ENCODE measurements at places on chromosomes 4 and X.

DNA sequence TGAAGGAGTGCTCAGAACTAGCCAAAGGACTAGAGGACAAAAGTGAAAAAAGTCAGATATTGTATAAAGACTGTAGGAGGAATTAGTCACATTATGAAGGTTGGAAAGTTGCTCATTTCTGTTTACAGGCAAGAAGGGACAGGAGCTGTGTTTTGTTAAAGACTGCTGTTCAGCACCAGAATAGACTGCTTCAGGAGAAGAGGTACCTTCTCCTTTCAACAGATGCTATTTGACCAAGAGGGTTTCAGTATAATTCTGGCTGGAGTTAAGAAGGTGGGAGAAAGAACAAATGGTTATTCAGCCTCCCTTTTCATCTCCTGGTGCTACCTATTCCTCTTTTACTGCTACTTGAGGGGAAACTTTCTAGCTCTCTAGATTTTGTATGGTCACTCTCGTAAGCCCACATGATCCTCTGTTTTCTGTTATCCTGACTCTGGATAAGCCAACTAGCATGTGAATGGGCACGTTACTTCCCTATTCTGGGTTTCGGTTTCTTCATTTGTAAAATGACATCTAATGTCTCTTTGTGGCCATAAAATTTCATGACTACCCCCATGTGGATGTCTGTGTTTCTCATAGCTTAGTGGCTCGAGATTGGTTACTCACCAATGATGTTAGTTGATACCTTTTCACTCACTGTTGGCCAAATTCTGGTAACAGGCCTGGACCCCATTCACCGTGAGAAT is 68.9 kb downstream of the SH2D1A start:
- DNase-seq: no peak

DNA sequence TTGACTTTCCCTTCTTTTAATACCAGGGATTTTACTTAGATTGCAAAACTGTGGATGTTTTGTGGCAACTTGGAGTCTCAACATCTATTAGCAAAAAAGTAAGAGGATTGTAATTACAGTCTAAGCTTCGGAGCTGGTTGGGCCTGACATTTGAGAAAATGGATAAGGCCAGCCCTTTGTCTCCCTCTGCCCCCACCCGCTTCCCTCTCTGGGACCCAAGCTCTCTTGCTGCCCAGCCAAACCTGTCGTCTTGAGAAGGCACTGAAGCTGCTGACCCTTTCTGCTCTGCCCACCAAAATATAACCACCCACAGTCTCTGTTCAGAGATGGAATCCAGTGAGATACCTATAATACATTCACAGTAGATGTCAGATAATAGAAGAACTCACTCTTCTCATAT is 49.6 kb downstream of the SHROOM3 start:
- DNase-seq: no peak

- DNase-seq: no peak
Observed at GRCh38 chrX:1876041-1876440, 261.2 kb downstream of the ASMT start.

GRCh38 chr4:139898293-139898692 is 232.7 kb downstream of the MGST2 start:
- no peak for DNase-seq

- DNase-seq: no peak
Observed at GRCh38 chrX:97372001-97372766, 488.5 kb downstream of the RPA4 start.

GRCh38 chr4:140048419-140048995 is 105.5 kb downstream of the MAML3 start:
- DNase-seq: no peak

DNA sequence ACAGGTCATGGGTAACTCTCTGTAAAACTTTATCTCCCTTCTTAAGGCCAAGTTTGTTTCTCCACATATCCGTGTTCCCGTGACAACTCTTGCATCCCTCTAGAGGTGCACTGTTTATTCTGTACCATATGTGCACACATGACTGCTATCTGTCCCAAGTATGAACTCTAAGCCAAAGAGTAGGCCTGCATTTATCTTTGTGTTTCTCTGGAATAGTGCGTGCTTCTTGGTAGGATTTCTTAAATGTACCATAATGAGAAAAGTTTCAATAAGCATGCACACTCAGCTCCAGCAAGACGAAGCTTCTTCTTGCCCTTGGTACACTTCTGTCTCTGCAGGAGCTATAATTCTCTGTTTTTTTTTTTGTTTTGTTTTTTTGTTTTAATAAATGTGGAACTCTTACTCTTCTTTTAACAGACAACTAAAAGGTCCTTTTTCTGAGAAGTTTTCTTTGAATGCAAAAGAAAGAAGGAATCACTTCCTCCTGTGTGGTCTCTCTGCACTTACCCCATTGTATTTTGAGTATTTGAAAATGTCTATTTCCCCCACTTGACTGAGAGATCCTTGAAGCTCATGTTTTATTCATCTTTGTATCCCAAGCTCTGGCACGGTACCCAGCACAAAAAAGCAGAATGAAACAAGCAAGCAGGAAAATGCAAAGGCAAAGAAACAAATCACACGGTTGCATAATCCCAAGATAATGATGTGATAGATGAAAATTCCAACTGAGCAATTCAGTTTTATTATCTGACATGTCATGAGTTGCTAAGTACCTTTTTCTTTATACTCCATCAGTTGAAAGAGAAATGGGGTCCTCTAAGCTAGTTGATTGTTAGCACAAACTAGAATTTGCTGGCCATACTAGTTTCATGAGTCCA is 521.9 kb upstream of the BOD1L1 start:
- DNase-seq: no peak

DNA sequence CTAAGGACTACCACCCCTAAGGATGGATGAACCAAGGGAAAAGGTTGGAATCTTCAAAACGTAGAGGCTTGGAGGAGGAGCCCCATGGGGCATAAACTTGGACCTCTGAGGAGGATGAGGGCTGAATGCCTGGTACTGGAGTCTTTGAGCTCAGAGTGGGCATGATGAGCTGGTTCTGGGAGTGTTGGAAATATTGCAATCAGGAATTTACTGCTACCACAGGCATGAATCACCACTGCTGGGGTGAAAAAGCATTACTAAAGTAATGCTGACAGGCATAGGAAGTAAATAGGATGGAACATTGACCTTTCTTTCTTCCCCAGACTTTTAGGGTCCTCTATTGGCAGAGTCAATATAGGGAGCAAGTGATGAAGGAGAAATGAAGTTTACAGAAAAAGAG is 105.8 kb upstream of the RPS6KA3 start:
- DNase-seq: no peak

DNA sequence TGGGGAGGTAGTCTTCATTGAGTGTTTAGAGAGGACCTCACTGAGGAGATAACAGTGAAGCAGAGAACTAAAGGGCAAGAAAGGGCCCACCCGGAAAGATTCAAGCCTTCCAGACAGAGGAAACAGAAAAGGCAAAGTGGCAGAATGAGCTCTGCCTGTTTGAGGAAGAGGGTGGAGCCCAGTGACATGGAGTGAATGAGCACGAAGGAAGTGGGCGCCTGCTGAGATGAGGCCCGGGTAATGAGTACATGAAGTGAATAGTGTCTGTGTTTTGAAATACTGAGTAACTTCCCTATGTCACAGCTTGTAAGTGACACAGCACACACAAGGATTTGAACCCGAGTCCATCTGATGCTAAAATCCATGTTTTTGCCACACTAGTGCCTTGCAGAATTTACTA is 32.5 kb upstream of the TLR2 start:
- DNase-seq: no peak

GRCh38 chrX:78384486-78384885 is 57.1 kb upstream of the CYSLTR1 start:
- DNase-seq: peak; percentile 48

DNA sequence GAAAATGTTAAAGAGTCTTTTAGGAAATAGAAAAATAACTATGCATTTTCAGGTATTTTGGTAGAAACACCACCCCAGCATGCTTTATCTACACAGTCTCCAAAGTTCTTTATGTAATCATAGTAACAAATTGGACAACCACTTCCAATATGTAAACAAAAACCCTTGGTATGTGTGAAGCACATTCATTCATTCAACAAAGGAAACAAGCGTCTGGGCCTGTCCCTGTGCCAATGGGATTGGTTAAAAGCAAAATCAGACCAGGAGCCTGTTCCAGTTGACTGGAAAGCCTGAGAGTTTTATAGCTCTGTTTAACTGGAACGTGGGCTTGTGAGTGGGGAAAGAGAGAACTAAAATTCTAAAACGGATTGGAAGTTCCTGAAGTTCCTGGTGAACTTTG is 41.3 kb upstream of the TENM3 start:
- DNase-seq: no peak

DNA sequence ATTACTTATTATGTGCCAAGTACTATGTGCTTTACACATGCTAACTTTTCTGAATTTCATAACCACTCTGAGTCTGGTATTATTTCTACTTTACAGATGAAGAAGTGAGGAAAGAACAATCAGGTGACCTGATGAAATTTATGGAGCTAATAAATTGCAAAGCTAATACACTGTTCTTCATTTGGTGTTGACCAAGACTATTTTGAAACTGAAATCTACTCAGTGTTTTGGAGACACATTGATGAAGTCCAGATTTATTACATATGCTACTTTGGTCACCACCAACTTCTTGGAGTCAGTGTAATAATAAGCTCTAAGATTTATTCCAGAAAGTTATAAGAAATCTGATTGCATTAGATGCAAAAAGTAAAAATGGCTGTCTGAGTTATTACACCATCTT is 637.9 kb downstream of the FAT4 start:
- no peak for DNase-seq

DNA sequence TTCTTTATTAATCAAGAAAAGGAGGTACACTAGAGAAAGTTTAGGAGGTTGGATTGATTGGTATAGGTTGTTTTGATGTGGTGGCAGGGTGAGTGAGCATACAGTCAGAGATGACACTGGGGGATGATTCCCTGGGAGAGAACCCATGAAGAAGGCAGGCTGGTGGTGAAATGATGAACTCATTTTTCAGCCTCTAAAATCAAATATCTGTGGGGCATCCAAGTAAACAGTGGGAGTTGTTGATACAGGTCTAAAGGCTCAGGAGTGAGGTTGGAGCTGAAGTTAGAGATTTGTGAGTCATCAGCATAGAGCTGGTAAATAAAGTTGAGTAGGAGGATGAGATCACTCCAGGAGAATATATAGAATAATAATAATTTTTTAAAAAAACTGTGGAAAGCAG is 10.0 kb upstream of the AP1S2 start:
- no peak for DNase-seq

- peak; percentile 2 for DNase-seq
Observed at GRCh38 chrX:16212436-16212835, 45.2 kb downstream of the MAGEB17 start.

DNA sequence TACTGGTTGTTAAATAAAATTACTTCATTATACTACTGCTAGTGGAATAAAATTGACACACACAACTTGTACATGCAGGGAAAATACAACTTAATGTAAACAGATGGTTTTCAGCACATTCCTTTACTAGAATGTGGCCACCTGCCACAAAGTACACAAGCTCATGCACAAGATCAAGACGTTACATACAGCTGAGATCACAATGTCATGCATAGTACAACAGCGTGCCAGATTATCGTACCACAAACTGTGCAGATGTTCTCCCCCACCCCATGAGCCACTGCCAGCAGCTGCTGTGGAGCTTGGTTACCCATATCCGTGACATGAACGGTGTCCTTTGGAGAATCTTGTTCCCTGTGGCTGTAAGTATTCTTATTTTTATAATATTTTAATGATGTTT is 27.7 kb downstream of the FBXO8 start:
- peak; percentile 86 for DNase-seq

- no peak for DNase-seq
Observed at GRCh38 chr4:117421706-117422105, 336.3 kb upstream of the TRAM1L1 start.

DNA sequence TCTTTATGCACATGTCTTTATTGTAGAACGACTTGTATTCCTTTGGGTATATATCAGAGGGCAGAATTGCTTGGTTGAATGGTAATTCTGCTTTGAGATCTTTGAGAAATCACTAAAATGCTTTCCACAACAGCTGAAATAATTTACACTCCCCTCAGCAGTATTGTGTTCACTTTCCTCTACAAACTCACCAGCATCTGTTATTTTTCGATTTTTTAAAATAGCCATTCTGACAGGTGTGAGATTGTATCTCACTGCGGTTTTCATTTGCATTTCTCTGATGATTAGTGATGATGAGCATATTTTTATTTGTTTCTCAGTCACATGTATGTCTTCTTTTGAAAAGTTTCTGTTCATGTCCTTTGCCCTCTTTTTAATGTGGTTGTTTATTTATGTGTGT is 459.8 kb downstream of the PABPC4L start:
- no peak for DNase-seq

GRCh38 chr4:157929486-157929885 is 243.3 kb downstream of the GASK1B start:
- no peak for DNase-seq

DNA sequence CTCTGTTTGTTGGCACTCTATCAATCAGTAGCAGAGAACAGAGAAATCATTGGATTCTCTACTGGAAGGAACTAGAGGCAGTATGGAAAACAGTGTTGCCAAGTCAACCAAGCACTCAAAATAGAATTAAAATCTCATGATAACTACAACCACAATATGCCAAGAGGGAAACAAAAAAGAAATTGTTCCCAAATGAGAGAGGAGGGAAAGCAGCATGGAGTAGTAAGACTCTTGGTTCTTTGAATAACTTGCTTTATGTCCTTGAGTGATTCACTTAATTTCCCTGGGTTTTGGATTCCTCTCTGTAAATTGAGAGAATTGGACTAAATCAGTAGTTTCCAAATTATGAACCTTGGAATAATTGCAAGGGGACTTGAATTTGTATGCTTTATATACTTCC is 285.5 kb upstream of the ANKRD50 start:
- DNase-seq: no peak

- peak; percentile 77 for DNase-seq
Observed at GRCh38 chrX:48573690-48574269, 504 bp upstream of the RBM3 start.
